Hypothalamus (tissue), 51 donors: ENCODE measurements at places on chromosomes 7 and 10.

DNA sequence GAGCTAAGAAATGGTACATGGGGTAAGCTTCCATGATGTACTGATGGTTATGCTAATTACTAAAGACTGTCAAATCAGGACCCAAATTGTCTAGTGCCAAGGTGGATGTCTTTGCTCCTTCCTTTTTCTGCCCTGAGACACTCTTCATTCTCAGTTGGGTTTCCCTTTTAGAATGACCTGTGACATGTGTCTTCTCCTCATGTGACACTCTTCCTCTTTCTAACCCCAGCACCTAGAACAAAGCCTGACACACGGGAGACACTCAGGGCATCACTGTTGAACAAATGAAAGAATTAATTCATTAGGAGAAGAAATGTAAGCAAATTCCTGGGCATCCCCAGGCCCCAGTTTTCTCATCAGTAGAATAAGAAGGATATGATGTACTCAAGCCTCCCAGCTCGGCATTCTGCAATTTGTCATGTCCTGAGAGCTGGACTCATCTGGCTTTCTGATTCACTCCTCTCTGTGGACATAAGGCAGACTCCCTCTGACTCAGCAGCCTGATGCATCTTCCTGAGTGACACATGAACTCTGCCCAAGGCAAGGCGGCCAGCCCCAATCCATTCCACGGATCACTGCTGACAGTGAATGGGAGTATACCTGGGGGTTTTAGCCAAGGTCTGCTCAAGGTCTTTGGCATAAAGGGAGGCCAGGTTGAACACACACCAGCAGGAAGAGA, 473.8 kb downstream of the KCNMA1 start:
- DNase-seq: no peak

DNA sequence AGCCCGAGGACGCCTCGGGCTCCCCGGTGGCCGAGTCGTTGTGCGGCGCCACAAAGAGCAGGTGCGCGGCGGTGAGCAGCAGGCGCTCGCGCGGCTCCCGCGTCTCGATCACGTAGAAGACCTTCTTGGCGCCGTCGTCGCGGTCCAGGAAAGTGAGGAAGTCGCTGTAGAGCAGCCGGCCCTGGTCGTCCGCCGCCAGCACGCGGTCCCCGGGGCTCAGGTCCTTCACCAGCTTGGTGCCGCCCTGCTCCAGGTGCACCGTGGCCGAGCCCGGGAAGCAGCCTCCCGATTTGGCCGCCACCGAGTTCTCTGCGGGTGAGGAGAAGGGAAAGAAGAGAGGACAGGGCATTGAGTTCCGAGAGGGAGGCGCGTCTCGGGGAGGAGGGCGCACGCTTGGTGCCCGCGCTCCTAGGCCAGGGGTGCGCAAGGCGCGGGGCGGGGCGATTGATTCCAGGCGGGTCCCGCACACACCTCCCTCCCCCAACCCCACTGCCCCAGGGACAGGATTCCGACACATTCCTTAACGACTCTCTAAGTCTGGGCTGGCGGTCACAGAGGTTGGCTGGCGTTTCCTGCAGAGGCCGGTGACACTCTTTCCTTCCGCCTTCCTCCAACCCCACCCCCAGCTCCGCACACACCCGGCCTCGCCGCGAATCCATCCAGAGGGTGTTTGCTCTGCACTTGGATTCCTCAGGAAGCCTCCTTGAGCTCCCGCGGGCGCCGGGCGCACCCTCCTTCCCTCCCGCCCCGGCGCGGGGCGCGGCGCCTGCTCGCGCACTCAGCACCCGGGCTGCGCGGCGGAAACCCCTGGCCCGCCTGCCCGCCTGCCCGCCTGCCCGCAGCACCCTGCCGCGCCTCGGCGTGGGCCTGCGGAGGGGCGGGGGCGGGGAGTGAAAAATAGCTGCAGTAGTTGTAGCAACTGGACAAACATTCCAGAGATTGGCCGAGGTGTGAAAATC, 8.6 kb downstream of the SHH start:
- DNase-seq: no peak

GRCh38 chr7:87413951-87414793, 61.3 kb downstream of the ABCB4 start:
- DNase-seq: no peak

DNA sequence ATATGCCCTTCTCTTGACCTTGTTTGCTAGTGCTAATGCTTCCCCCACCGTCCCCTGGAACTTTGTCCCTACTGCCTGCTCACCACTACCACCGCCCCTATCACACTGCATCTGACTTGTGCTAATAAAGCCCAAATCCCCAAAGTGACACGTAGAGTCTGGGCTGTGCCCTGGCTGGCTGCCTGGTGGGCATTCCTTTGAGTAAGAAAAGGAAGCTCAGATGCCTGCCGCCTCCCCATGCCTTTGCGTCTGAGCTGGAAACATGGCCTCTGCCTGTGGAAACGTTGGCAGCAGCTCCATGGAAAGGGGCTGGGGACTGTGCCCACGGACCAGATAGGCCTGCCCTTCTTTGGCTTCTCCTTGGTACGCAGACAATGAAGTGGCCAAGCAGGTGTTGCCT, 138.3 kb downstream of the CYP26A1 start:
- no peak for DNase-seq

GRCh38 chr7:90211391-90212148, at the start of gene STEAP2:
TSS of gene STEAP2 (plus strand) at chr7:90211740. CDS start at chr7:90225083, 13,343 bp downstream.
- peak; percentile 77 for DNase-seq

GRCh38 chr7:155543011-155543876, 3.1 kb downstream of the CNPY1 start:
- no peak for DNase-seq

- DNase-seq: no peak
These were observed 68.4 kb downstream of the CDHR3 start for GRCh38 chr7:106031300-106032035.

DNA sequence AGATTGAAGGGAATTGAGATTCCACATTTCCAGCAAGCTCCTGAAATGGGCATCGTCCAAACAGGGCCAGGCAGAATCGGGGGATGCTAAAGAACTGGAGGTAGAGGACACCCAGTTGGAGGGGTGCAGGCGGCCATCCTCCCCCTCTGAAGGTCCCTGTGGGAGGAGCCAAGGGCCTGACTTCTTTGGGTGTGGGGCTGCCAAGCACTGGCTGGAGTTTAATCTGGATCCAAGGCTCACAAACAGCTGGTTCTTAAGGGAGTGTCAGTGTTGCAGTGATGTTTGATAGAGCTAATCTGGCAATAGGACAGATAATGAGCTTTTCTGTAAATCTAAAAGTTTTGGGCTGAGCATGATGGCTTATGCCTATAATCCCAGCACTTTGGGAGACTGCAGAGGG, 20.8 kb downstream of the TSPAN14 start:
- DNase-seq: no peak

GRCh38 chr7:107115762-107116540, 52.9 kb upstream of the HBP1 start:
- DNase-seq: no peak

DNA sequence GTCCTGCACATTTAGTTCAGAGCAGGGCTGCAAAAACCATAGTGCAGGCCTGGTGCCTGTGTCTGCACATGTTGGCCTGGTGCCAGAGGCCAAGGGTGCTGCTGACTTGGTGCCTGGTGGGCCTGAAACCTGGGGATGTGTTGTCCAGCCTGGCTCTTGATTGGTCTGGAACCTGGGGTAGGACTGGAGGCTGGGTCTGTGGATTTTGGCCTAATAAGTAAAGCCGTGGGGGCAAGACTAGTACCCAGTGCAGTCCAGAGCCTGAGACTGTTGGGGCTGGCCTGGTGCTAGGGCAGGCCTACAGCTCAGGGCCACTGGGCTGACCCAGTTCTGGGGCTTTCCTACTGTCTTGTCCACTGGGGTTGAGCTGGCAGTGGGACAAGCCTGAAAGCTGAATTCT, 817.9 kb downstream of the DNAJB9 start:
- DNase-seq: no peak

- DNase-seq: no peak
These were observed 18.0 kb downstream of the ADAP1 start for GRCh38 chr7:936386-937054.

GRCh38 chr10:89159761-89160160, 47.4 kb downstream of the CH25H start:
- DNase-seq: no peak

DNA sequence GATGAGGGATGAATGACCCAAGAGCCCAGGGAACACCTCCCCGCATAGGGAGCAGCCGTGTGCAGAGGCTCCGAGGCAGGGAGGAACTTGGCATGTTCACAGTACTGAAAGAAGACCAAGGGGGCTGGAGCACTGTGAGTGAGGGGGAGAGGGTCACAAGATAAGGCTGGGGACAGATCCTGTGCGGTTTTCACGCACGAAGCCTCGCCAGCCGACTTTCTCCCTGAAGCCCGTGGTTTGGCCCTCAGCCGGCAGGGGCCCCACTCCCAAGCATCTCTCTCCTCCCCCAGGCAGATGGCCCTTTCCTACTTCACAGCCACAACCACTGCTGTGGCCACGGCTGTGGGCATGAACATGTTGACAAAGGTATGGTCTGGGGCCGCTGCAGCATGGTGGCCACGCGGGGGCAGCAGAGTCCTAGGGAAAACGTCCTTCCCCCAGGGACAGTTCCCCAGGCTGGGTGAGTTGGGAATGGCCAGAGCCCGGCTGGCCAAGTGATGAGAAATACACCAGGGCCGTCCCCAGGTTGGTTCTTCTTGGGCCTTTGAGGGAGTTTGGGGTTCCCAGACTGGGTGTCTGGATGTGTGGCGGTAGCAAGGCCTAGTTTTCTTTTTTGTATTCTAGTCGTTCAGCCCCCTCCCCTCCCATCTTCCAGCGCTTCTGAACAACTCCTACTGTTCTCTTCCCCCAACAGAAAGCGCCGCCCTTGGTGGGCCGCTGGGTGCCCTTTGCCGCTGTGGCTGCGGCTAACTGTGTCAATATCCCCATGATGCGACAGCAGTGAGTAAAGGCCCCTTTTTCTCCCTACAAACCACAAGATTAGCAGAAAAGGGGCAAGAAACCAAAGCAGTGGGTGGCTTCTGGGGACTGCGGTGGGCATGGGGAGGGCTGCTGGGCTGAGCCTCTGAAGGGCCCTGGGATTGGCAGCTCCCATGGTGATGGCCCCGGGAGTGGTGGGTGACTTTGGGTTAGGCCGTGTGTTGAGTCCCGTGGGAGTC, 14.4 kb upstream of the WBP1L start:
- peak; percentile 64 for DNase-seq

DNA sequence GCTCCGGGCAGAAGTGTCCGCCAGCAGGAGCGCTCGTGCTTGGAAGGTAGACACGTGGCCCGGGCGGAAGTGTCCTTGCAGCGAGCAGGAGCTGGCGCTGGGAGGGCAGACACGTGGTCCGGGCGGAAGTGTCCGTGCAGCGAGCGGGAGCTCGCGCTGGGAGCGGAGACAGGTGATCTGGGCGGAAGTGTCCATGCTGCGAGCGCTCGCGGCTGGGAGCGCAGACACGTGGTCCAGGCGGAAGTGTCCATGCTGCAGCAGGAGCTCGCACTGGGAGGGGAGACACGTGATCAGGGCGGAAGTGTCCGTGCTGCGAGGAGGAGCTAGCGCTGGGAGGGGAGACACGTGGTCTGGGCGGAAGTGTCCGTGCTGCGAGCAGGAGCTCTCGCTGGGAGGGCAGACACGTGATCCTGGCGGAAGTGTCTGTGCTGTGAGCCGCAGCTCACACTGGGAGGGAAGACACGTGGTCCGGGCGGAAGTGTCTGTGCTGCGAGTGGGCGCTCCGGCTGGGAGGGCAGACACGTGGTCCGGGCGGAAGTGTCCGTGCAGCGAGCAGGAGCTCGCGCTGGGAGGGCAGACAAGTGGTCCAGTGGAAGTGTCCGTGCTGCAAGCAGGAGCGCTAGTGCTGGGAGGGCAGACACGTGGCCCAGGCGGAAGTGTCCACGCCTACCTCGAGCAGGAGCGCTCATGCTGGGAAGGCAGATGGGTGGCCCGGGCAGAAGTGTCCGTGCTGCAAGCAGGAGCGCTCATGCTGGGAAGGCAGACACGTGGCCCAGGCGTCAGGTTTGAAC, 41.1 kb upstream of the PRKAR1B start:
- DNase-seq: no peak
